ENCODE measurements at places on chromosomes 2 and 18.

GRCh38 chr2:143436951-143437350, 307.7 kb downstream of the ARHGAP15 start:
- no peak for DNase-seq

GRCh38 chr2:238635647-238636051, 208.9 kb downstream of the ASB1 start:
- no peak for DNase-seq

DNA sequence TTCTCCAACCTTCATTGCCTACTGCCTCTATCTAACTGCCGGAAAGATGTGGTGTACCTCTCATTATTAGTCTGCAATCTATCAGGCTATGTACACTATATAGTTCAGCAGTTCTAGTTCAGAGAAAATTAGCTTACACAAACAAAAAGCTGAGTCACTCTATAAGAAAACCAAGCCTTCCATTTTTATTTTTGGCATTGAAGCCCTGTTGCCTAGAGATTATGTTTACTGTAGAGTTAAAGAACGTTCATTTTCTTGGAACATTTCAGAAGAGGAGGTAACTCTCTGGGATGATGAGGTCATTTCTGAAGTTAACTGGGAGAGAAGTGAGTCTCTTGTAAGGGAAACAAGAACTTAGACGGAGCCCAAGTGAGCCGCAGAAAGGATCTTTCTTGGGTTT, 133.5 kb downstream of the FAM124B start:
- DNase-seq: no peak

DNA sequence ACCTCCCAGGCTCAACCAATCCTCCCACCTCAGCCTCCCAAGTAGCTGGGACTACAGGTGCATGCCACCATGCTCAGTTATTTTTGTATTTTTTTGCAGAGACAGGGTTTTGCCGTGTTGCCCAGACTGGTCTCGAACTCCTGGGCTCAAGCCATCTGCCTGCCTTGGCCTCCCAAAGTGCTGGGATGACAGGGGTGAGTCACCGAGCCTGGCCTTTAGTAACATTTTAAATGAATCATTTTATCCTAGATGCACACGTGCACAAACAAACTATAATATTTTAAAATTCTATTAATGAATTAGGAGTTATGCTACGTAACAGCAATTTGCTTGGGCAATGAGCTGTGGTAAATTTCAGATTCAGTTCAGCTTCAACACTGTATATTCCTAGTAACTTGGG, 862.5 kb upstream of the ID2 start:
- no peak for DNase-seq

DNA sequence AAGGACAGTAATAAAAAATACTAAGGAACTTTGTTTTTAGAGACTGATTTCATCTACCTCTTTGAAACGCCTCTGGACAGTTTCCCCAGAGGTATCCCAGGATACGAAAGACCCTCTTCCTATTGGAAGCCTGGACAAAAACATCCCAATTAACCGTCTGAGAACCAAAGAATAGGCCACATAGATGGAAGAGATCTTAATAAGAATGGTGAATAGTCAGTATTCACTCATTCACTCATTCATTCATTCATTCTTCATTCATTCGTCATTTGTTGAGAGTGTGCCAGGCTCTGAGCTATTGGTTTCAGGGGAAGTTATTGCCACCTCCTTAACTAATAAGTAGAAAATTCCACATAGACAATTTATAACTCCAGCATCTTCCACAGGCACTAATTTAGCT, 73.2 kb upstream of the SP5 start:
- no peak for DNase-seq

DNA sequence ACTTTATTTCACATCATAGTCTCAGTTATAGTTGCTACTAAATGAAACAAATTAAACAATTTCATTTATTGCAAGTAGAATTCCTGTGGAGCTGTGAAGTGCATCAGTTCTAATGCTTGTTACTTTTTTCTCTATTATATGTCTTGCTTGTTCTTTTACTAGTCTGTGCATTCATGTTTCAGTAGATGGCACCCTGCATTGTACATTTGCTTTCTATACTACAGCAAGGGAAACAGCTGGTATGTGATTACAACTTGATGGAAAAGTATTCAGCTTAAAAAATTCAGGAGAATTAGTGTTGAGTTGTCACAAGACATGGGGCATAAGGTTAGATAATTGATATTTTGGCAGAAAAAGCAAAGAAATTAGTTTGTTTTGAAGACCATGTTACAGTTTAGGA, 72.3 kb downstream of the TANK start:
- peak; percentile 17 for DNase-seq
